ENCODE measurements at places on chromosomes 1 and 21.

DNA sequence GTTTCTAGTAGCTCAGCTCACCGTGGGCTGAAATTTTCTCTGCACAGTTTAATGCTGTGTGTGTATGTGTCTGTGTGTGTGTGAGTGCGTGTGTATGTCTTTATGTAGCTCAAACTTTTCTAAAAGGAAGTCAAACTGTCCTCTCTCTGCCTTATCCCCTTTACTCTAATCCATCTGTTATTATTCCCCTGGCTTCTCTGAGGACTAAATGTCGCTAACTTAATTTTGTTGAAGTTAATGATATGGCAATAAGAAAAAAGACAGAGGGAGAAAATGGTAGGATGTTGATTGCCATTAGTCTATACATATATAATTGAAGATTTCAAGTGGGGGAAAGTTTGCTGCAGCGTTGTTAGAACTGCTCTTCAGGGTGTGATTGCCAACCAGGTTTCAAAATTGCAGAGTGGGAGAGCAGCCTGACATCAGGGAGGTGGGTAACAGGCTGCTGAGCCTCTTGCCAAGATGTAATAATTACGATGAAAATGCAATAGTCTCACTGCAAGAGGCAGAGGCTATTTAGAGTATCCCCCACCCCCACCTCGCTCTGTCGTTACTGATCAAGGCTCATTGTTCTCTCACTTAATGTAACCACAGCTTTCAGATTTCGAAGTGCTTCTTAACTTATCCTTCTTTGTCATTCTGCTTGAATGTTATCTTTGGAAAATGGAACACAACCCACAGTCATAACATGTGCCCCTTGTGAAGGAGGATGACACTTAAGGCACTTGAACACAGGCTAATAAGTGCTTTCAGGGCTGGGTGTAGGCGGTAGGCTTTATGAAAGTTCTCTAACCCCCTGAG is 559.0 kb upstream of the PLXNA2 start:
- no peak for DNase-seq

DNA sequence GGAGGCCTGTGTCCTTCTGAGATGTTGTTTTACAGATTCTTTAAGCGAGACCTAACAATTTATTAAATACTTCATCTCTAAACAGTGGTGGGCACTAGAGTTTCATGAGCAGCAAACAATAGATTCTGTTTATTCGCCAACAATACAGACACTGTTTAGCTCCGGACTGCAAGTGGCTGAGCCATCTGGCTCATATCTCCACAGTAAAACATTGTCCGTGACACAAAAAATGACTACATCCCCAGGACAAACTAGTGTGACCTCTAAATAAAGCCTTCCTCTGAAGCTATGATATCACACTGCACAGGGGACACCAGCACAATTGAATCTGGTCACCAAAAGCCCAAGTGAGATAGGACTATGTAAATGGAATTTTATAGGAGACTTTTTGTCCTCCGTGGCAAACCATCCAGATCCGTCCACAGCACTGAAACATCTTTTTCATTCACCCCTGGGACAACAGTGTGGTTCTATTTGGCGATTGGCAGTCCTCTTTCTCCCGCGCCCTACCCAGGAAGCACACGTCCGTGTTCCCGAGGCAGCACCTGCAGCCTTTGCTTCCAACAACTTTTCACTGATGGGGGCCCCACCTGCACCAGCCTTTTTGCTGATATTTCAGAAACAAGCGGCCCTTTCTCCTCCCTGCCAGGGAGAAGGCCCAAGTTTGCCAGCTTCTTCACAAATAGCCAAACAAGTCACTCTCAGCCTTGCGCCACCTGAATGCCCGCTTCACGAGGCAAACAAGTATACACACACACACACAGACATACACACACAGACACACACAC is 47.4 kb downstream of the OLIG1 start:
- no peak for DNase-seq

DNA sequence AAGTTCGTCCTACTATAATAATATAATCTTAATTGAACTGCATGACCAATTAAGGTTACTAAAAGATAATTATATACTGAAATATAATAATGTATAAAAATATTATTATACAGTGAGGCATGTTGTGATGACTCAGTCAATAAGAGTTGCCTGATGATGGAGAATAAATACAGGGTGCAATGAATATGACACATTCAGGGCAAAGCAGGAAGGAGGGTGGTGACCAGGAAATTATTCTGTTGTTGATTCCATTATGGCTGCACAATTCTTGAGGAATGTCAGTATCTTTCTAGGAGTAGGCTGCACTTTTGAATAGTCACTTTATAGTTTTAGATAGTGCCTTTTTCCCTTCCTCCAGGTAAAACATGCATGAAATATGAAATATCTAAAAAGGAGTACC is 46.4 kb upstream of the RGS21 start:
- DNase-seq = no peak

- no peak for DNase-seq
Measured at GRCh38 chr1:51282605-51283004, 46.5 kb downstream of the RNF11 start.

GRCh38 chr1:245771511-245772281 is 616.9 kb downstream of the KIF26B start:
- no peak for DNase-seq

GRCh38 chr1:14790982-14791381 is 192.5 kb downstream of the KAZN start:
- DNase-seq = no peak

- no peak for DNase-seq
Measured at GRCh38 chr1:115473986-115474565, 136.0 kb upstream of the NGF start.

DNA sequence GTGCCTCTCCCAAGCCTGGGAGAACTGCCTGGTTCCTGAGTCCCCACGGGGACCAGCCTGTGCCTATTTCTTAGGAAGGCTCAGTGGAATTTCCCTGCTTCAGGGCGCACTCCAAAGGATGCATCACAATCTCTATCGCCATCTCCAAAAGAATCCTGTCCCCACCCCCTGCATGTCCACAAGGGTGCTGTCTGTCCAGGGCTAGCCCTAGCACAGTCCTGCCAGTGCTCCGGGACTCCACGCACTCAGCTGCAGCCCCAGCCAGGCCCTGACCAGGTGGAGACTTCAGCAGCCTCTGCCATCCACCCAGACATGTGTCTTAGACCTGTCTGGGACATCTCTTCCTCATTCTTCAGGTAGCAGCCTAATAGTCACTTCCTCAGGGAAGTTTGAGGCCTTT is 199.7 kb downstream of the GRIK3 start:
- no peak for DNase-seq

DNA sequence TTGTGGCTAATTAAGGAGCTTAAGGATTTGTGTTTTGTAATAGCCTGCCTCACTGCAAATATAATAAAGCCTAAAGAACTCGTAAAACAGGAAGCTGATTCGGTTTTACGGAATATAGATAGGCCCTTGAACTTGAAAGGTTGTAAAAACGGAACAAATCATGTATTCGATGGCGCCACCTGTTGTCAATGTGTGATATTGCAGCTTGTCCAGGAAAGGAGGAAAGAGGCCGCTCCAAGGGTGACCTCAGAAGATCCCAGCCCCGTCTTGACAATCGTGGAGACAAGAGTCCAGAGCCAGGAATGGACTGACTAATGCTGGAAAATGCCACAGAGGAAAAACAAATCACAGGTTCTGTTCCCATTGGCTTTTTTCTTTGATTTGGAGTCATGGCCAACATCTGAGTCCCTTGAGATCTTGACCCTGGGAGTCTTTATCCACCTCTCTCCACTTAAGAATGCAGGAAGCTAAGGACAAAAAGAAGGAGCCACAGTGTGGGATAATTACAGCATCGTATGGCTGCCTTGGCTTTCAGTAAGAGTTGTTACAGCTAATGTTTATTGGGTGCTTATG is 7.0 kb upstream of the IGSF21 start:
- DNase-seq = no peak

- no peak for DNase-seq
Measured at GRCh38 chr1:202505356-202505755, 156.9 kb downstream of the PPP1R12B start.

GRCh38 chr1:232470711-232471110 is 159.2 kb downstream of the SIPA1L2 start:
- no peak for DNase-seq

DNA sequence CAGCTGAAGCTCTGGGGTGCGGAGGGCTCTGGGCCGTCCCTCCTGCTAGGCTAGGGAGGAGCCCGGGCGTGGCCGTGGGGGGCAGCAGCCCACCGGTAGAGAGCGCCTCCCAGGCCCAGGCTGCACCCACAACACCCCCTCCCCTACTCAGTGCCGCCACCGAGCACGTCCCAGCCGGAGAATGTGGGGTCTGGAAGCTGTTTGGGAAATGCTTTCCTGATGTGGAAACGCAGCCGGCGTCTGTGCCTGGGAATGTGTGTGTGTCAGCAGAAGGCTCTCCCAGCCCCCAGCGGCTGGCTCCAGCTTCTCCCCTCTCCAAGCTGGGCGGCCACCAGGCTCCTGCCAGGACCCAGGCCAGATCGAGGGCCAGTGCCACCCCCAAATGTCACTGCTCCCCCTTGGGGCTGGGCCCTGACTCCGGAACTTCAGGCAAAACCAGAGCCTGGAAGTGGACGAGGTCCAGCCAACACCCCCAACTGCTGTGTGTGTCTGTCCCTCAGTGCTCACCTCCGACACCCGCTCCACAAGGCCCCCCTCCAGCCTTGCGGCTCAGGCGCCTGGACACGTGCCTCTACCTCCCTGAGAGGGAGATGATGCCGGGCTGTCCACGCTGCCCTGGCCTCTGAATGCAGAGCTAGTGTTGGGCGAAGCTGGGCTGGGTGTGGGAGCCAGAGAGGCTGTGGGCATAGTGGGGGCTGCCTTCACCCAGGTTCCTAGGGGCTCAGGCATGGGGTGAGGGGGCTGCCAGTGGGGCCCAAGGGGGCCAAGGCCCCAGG is 74.7 kb downstream of the MEGF6 start:
- no peak for DNase-seq
